ENCODE measurements at places on chromosomes 2 and 18.

DNA sequence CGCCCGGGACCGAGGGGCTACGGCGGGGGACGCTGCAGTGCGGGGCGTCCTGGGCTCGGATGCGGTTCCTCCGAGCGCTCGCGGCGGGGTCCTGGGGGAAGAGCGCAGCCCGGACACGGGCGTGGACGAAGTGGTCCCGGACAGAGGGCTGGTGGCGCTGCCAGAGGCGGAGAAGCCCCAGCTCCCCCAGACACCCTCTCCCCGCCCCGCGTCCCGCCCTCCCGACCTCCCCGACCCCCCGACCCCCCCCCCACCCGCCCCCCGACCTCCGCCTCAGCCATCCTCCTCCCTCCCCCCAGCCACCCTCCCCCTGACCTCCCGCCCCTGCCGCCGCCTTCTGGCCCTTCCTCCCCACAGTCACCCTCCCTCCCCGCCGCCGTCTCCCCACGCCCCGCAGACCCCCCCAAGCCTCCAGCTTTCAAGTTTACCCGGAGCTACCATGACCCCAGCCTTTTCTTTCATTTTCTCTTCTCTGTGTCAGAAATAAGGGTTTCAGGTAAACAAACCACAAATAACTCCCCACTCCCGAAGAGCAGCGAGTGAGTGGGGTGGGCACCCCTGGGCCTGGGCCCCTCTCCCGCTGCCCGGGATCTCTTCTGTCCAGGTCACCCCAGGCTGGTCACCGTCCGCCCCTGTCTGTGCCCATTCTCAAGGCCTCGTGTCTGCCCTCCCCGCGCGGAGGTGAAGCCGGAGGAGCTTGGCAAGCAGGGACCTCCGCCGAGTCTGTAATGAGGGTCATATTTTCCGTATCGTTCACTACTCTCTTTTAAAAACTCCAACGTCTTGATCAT is 5.1 kb downstream of the NFATC1 start:
- peak; percentile 72 for DNase-seq

- DNase-seq, result peak; percentile 51
Measured at GRCh38 chr2:144515696-144516410, 4.1 kb downstream of the ZEB2 start.

- no peak for DNase-seq
Measured at GRCh38 chr18:56269958-56270357, 368.4 kb downstream of the TXNL1 start.

DNA sequence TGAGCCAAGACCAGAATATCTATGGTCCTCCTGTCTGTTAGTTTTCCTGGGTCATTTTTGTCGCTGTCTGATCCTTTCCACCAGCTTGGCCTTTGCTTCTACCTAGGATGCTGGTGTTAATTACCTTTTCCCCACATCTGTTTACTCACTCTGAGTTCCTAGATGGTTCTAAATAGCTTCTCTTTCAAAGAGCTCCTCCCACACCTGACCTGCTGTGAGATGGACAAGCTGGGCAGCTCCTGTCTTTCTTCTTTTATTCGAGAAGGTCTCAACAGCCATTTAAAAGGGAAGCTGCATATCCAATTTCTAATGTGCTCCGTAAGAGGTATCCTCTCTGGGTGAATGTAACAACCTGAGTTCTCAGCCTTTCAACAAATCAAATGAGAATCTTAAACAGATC is 156.2 kb downstream of the HRH4 start:
- no peak for DNase-seq

DNA sequence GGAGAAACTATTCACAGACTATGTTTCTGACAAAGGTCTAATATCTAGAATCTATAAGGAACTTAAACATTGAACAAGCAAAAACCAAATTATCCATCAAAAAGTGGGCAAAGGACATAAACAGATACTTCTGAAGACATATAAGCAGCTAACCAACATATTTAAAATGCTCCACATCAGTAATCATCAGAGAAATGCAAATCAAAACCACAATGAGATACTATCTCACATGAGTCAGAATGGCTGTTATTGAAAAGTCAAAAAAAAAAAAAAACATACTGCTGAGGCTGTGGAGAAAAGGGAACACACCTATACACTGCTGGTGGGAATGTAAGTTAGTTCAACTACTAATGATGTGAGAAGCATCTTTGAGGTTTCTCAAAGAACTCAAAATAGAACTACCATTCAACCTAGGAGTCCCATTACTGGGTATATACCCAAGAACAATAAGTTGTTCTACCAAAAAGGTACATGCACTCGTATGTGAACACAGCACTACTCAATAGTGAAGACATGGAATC is 220.4 kb upstream of the TFPI start:
- no peak for DNase-seq

DNA sequence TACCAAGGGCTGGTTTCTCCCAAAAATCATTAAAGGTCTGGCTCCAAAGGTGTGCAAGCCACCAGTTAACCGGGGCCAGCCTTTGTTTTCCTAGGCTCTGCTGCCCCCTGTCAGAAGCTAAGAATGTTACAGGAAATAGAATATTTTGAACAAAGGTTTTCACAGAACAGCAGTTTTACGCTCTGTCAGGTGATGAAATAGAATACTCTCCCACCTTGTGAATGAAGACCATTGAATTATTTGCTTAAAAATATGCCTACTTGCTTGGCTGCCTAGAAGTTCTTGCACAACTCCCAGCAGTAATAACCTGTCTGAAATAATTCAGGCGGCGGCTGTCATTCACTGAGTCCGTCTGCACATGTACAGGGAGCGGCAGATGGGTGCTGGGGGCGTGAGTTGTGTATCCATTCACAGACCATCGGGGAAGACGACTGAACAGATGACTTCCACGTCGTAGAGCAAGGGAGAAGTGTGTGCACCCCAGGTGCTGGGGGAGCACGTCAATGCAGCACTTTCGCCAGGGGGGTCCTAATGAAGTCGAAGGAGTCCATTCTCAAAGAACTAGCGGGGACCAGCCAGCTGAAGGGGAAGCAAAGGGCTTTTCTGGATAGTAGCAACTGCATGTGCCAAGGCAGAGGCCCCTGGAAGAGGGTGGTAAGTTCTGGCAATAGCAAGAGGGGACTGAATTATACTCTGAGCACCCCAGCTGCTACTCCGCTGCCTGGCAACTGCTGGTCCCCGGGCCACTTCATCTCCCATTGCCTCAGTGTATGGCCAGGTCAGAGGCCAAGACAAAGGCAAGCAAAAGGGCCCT is 56.1 kb downstream of the SF3B1 start:
- peak; percentile 45 for DNase-seq

- no peak for DNase-seq
Measured at GRCh38 chr18:58443671-58444070, 185.2 kb downstream of the ALPK2 start.

DNA sequence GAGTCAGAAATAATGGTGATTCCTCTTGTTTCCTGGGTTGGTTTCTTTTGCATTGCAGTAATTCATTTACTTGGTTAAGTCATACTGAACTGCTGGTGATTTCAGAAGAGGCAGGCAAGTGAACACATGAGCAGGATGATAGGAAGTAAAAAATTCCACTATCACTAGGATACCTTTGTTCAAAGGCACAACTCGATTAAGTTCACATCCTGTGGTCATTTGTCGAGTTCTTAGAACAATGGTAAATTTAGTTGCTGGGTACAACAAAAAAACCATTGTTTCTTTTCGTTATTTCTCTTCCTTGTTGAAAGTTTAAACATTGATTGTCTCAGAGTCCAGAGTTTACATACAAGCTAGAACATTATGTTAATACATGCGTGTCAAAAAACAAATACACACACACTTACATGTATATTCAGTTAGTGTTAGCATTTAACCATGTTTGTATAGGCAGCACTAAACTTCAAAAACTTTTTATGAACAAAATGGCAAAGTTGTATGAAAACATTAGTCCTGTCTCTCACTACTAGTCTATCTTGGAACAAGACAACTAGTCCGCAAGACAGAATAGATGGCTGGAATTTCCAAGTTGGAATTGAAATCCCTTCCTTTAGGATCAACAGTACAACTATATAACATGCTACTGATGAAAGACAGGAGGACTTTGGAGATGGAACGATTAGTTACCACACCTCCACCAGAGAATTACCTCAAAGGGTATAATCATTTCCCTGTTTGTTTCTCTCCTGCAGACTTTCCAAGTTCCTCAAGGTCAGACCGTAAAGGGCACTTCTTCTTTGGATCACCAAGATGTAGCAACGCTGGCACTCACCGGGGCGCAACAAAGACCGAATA is 26.2 kb downstream of the STK39 start:
- no peak for DNase-seq

DNA sequence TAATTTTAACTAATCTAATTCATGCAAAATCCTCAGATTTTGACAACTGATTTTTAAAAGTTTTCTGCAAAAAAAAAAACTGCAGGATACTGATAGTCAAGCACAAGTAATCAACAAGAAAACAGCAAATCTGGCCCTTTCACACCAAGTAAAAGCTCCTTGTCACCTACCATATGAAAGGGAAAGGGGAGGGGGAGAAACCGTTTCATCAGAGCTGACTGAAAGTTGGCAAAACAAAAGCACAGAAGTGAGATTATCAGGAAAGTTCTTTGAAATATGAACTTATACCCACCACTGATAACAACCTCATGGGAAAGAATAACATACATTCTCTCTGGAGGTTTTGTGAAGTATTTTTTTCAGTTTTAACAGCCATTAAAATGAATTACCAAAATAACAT is 38.7 kb downstream of the ZNF521 start:
- DNase-seq, result no peak

- no peak for DNase-seq
Measured at GRCh38 chr2:23606968-23607367, 222.0 kb downstream of the KLHL29 start.

GRCh38 chr2:19835781-19836281 is 66.0 kb downstream of the TTC32 start:
- DNase-seq, result no peak

GRCh38 chr2:85163675-85164074 is 30.5 kb downstream of the TCF7L1 start:
- no peak for DNase-seq

DNA sequence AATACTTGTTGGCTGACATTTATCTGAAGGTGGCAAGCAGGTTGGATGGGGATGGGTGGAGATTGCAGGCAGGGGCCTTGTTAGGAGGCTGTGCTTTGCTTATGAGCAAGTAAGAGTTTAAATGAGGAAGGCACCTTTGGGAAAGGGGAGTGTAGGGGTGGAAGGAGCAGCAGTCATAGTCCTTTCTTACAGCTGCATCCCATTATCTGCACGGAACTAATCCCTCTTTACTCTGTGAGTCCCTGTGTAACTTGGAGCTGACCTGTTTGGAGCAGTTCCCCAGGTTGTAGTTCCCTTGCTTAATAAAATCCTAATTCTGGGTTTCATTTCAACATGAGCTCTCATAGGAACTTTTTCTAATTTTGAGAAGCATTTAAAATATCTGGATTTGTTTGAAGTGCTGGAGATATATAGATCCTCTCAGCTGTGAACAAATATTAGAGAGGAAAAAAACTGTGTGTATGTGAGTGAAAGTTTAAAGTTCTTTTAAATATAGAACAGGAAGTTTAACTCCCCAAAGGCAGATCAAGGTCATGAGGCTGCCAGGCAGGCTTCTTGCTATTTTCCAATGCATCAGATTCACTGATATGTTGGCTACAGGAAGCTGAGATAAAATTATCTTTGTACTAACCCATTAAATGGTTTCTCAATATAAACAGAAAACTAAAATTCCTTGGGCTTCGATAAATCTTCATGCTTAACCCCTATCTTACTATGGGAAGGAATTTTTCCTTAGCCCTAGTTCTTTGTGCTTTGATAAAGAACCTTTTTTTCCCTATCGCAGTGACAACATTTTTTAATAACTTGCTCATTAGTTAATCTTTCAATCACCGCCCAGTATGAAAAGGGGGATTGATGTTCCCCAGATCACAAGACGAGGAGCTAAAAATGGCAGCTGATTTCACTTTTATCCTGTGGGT is 104.6 kb upstream of the EML6 start:
- DNase-seq, result no peak

GRCh38 chr2:10042301-10043161 is 819 bp upstream of the KLF11 start:
- peak; percentile 67 for DNase-seq

GRCh38 chr18:46575851-46576250 is 81.2 kb downstream of the LOXHD1 start:
- no peak for DNase-seq

- DNase-seq, result no peak
Measured at GRCh38 chr18:8252371-8252770, 356.9 kb upstream of the RAB12 start.

GRCh38 chr2:148617219-148617618 is 27.3 kb upstream of the EPC2 start:
- no peak for DNase-seq

DNA sequence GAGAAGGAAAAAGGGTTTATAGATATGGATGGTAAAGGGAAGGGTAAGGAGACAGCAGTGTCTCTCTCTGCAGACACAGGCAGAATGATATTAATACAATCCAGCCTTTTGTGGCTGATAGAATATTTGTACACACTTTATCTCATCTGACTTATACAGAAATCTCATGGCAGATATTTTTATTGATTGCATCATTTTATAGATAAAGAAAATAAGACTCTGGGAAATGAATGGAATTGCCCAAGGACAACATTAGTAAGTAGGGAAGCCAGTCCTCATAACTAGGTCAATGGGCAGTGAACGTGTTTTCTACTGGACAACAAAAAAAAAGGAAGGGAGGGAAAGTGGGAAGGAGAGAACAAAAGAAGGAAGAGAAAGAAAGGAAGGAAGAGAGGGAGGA is 236.4 kb upstream of the EPHA4 start:
- no peak for DNase-seq

- DNase-seq, result no peak
Measured at GRCh38 chr2:61326423-61326822, 144.5 kb downstream of the USP34 start.

DNA sequence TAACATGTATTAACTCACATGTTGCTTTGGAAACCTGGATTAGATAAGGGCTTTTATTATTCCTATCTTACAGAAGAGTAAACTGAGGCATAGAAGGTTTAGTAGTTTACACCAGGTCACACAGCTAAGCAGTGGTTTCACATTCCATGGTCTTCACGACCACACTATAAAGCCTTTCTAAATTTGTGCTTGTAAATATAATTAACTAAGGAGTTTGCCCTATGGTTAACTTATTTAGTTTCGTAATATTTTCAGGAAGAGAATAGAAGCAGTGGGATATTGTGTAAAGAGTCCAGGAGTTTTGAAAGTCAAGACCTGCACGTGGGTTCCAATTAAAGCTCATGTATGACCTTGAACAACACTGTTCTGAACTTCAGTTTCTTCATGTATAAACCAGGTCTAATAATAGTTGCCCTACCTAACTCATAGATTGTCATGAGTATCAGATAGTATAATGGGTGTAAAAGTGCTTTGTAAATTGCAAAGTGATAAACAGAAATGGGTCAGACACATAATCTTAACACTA is 19.5 kb upstream of the SOS1 start:
- no peak for DNase-seq

- no peak for DNase-seq
Measured at GRCh38 chr2:181367906-181368435, 89.2 kb upstream of the ITGA4 start.

- DNase-seq, result no peak
Measured at GRCh38 chr2:33634261-33634910, 35.3 kb upstream of the FAM98A start.

DNA sequence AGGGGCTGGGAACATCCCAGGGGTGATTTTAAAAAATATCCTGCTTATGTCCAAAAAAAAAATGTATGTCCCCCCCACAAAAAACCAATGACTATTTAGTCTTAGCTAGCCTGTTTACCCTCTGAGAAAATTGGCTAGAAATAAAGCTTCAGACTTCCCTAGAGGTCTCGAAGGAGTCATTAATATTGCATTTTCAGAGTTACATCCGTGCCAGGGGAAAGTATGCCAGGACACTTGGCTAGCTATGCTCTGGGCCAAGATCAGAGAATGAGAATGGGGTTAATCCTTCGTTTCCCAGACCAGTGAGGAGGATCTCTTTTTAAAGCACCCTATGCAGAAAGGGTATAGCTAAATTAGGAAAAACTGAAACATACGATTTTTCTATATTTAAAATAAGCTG is 183.6 kb downstream of the MC4R start:
- DNase-seq, result no peak

Data from CD4-positive, alpha-beta T cell treated with Interleukin-15 for 1 hour (primary cell).